ENCODE measurements at places on chromosomes 6 and 20.

- no peak for DNase-seq
Measured at GRCh38 chr6:140380427-140381218, 1006.2 kb upstream of the CITED2 start.

- DNase-seq, result no peak
Measured at GRCh38 chr20:23152308-23152892, 66.3 kb upstream of the CD93 start.

DNA sequence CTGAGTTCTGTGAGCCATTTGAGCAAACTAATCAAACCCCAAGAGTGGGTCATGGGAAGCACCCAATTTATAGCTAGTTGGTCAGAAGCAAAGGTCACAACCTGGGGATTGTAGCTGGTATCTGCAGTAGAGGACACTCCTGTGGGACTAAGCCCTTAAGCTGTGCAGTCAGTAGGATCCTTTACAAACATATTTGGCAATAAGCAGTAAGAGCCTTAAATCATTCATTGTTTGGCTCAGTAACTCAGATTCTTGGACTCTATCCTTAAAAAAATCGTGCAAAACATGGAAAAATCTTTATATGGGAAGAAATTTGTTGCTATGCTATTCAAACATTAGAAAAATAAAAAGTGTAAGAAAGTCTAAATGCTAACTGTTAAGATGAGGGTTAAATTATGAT lies 29.9 kb downstream of the FRK start:
- DNase-seq, result no peak

DNA sequence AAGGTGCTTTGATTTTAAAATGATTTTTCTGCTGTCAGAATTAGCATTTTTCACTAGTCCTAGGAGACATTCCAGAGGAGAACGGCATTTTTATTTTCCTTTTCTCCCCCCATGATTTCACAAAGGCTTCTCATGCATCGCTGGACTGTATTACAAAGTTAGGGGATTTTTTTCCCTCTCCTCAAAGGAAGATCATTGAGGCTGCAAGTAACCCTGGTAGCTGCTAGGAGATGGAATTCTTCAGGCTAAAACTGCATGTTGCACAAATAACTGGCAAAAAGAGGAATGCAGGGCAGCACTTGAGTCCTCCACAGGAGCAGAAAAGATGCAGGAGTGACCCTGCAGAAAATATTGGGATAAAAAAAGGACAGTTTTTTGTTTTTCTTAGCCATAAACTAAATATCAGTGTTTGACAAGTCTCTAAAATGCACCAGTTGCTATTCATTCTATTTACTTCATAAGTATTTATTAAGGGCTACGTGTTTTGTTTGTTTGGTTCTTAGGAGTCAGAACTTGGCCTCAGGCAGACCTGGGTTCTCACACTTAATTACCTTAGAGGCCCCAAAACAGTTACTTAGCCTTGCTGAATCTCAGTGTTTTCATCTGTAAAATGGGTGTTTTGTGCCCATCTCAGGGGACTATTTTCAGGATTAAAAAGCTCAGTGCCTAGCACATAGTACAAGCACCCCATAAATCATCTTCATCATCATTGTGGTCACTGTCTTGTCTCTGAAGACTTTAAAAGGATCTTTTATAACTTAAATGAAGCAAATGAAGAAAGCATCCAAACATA lies 144.5 kb upstream of the ID4 start:
- no peak for DNase-seq

GRCh38 chr6:167968091-167968490 lies 29.4 kb upstream of the KIF25 start:
- no peak for DNase-seq

DNA sequence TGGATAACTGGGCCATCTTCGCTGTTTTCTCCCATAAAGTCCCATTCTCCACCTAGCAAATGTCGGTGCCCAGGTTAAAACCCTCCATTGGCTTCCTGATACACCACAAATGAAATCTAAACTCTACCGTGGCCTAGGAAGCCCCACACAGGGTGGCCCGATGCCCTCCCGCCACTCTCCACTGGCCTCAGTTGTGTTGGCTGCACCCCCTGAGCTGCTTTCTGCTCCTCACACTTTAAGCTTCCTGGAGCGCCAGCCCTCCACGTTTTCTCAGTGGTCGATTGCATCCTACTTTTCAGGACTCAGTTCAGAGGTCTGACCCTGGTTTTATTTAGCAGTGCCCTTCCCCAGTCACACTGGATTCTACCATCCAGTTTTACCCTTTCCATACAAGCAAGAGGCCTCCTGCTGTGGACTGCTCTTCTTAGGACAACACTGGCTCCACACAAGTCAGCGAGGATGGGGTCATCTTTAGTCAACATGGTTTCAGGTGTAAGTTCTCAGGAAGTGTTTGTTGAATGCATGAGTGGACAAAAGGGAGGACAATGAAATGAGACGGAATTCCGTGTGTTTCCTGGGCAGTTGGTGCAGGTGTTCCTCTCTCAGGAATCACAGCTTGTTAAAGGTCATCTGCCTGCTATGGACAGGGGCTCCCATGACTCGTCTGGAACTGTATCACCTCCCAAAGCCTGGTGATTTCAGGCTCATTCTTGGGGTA lies 124.1 kb downstream of the SULF2 start:
- no peak for DNase-seq

Measured in amygdala (tissue), 56 donors.